ENCODE measurements at places on chromosomes 12 and 14.

DNA sequence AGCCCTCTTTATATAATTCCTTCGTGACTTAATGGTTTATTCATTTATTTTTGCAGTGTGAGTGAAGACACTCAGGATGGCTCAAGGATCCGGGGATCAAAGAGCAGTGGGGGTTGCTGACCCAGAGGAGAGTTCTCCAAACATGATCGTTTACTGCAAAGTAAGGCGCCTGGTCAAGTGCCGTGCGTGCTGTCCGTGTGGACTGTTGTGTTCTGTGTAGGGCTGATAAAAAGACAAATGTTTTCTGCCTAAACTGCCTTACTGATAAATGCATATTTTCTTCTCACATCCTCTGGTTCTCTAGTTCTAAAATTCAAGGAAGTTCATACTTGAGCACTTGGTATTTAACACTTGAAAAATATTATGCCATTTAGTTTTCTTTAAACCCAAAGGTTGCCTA, 32.5 kb downstream of the RGS6 start:
- DNase-seq: no peak

DNA sequence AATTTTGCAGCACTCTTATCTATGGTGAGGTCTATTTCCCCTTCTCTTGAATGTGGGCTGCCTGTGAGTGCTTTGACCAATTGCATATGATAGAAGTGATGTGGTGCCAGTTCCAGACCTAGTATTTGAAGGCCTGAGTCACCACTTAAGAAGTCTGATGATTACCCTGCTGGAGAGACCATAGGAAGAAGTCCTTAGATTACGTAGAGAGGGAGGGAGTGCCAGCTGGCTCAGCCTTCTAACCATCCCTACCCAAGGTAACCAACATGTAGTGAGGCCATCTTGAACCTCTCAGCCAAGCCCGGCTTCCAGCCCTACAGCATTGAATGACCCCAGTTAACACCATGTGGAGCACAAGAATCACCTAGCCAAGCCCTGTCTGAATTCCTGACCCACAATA, 166.9 kb downstream of the NELL2 start:
- DNase-seq: no peak

DNA sequence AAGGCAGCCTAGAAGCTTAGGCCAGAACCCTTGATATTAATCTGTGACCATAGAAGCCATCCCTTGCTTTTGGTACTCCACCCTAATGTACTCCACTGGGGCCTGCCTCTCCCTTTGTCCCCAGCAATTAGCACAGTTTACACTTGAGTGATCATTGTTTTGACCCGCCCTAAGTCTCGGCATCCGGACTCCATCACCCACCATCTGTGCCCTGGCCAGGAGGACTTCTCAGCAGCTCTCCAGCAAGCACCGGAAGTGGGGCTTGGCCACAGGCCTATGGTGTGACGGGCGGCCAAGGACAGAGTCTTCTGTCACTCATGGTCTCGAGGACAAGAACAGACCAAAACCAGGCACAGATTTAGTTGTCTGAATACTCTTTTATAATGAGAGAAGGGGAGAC, 126.5 kb upstream of the NTF3 start:
- DNase-seq: no peak

GRCh38 chr12:87107270-87107669, 851.1 kb upstream of the MGAT4C start:
- no peak for DNase-seq

DNA sequence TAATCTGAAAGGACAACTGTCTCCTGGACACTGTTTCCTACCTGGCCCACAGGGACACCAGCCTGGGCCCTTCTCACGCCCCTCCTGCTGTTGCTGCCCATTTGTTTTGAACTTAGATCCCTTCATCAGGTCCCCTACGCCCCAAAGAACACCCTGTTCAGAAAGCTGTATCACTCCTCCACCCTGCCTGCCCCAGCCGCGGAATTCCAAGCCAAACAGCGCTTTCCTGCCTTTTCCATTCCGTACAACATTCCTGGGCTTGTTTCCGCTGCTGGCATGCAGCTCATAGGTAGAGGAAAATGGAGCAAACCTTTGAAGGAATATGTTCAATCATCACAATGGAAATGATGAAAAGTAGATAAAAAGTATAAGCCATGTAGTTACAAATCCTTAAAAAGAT, 12.8 kb upstream of the GSG1 start:
- no peak for DNase-seq
